ENCODE measurements at places on chromosomes 7 and 10. TPM values are rescaled to one million over a fixed set of nuclear protein-coding genes. Genes with fewer than 3 reads are reported as not detected.
A peak's percentile ranks its signal among the peaks of the same experiment; 100 is the strongest.

- DNase-seq = peak; percentile 25
These were observed 312.4 kb downstream of the CACNA2D1 start for GRCh38 chr7:82131215-82131614.

- no peak for DNase-seq
These were observed 2.6 kb upstream of the RPA3 start for GRCh38 chr7:7720750-7721621.

DNA sequence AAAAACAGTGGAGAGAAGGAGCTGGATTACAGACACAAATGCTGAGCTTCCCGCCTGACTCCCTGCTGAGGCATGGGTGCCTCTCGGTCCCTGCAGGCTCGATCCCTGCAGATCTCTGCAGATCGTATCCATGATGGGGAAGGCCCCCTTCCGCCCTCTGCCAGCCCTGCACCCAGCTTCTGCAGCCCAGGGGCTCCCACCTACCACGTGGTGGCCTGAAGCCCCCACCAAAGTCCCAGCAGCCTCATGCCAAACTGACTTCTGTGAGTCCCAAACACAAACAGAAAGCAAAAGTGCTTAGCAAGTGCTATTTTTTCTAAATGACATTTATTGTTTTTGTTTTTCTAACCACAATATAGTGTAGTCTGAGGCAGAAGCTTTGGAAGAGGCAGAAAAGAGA is 127.1 kb upstream of the CHST15 start:
- DNase-seq = no peak

The CFAP46 gene
- 1.4 TPM for total RNA-seq

The RINT1 gene
- total RNA-seq = 24.7 TPM

The GRM3 gene
- not detected for total RNA-seq

The NPC1L1 gene
- not detected for total RNA-seq
